ENCODE measurements at places on chromosomes 1 and 21. TPM values are rescaled to one million over a fixed set of nuclear protein-coding genes. Genes with fewer than 3 reads are reported as not detected.

GRCh38 chr1:10905841-10906655 lies 106.4 kb upstream of the TARDBP start:
- H3K27me3 ChIP-seq: peaks cover 8% of the 10 kb centered on the region
- H3K36me3 ChIP-seq: no peaks in the 10 kb centered on the region
- H3K4me3 ChIP-seq: no peak overlapping the region
- H3K27ac ChIP-seq: no peak overlapping the region
- DNase-seq: no peak

DNA sequence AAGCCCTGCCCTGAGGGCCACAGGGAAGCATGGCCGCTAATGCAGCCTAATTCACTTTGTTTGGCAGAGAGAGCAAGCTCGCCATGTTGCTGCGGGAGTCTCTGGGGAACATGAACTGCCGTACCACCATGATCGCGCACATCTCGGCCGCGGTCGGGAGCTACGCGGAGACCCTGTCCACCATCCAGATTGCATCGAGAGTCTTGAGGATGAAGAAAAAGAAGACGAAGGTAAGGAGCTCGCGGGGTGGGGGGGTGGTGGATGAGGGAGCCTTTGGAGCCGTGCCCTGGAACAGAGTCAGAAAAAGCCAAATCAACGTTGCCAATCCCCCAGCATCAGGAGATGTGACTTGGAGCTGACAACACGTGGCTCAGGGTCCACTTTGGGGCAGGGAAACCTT lies 529.4 kb downstream of the KIF26B start:
- no peaks in the 10 kb centered on the region for H3K27me3 ChIP-seq
- H3K4me3 ChIP-seq: no peak overlapping the region
- H3K36me3 ChIP-seq: no peaks in the 10 kb centered on the region

Gene FAM163A
- total RNA-seq: not detected

DNA sequence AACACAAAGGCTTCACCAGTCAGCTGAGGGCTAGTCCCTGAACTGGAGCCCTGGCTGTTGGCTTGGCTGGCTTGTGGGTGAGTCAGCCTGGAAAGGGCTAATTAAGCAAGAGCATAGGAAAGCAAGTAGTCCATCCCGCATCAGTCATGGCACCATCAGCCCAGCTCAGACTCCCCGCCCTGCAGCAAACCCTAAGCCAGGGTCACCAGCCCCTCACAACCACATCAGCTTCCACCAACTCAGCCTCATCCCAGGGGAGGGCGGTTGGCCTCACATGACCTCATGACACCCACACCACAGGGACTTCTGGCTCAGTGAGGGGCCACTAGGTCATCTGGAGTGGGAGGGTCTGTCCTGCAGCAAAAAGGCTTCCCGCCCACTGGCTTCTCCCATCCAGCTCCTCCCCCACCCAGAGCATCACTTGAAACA lies 7.0 kb upstream of the SPATC1L start:
- H3K27ac ChIP-seq: no peak overlapping the region
- DNase-seq: no peak
- no peaks in the 10 kb centered on the region for H3K4me1 ChIP-seq
- H3K27me3 ChIP-seq: no peaks in the 10 kb centered on the region

Gene PRMT2
- total RNA-seq: 110 TPM

GRCh38 chr21:41283211-41283818 lies 33.3 kb upstream of the FAM3B start:
- no peak overlapping the region for H3K27ac ChIP-seq
- DNase-seq: peak; percentile 72
- peaks cover 14% of the 10 kb centered on the region for H3K27me3 ChIP-seq
- no peaks in the 10 kb centered on the region for H3K4me1 ChIP-seq
- H3K36me3 ChIP-seq: no peaks in the 10 kb centered on the region
- no peak overlapping the region for H3K4me3 ChIP-seq

Gene RC3H1
- 28.1 TPM for total RNA-seq

GRCh38 chr1:30315185-30315960 lies 408.0 kb downstream of the MATN1 start:
- H3K27me3 ChIP-seq: no peaks in the 10 kb centered on the region
- no peak overlapping the region for H3K4me3 ChIP-seq
- no peaks in the 10 kb centered on the region for H3K36me3 ChIP-seq
- no peak for DNase-seq
- no peaks in the 10 kb centered on the region for H3K4me1 ChIP-seq

DNA sequence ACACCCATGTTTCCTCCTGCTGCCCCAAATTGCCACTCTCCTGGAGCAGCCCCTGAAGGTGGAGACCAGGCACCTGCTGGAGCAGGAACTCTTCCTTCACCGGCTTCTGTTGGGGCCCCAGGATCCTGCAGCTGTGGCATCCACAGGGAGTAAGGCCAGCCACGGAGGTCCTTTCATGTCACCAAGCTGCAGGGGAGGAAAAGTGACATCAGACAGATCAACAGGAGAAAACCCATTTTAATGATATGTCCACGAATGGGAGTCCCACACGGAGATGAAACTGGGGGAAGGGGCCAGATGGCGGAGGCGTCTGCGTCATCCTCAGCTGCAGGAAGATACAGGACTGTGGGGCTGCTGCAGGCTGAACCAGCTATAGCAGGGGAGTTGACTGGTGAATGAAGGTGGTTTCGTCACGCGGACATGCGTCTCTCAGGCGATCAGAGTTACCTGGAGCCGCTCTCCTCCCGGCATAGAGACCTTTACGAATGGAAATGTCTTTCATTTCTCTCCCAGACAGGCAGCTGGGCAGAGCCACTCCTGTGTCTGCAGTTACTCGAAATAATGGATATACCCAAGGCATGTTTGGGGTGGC lies 9.9 kb downstream of the TP73 start:
- no peaks in the 10 kb centered on the region for H3K36me3 ChIP-seq
- H3K4me3 ChIP-seq: no peak overlapping the region
- DNase-seq: no peak
- H3K27me3 ChIP-seq: peaks cover 5% of the 10 kb centered on the region

GRCh38 chr1:33074193-33074945 lies 6.6 kb upstream of the AZIN2 start:
- peaks cover 12% of the 10 kb centered on the region for H3K4me1 ChIP-seq
- no peak overlapping the region for H3K4me3 ChIP-seq
- H3K27me3 ChIP-seq: peaks cover 12% of the 10 kb centered on the region
- no peak overlapping the region for H3K27ac ChIP-seq

Gene FGR
- 0.21 TPM for total RNA-seq

- no peaks in the 10 kb centered on the region for H3K36me3 ChIP-seq
- no peaks in the 10 kb centered on the region for H3K4me1 ChIP-seq
- no peak for DNase-seq
- peaks cover 4% of the 10 kb centered on the region for H3K27me3 ChIP-seq
Observed at GRCh38 chr1:67956116-67956515, 94.3 kb downstream of the DIRAS3 start.

DNA sequence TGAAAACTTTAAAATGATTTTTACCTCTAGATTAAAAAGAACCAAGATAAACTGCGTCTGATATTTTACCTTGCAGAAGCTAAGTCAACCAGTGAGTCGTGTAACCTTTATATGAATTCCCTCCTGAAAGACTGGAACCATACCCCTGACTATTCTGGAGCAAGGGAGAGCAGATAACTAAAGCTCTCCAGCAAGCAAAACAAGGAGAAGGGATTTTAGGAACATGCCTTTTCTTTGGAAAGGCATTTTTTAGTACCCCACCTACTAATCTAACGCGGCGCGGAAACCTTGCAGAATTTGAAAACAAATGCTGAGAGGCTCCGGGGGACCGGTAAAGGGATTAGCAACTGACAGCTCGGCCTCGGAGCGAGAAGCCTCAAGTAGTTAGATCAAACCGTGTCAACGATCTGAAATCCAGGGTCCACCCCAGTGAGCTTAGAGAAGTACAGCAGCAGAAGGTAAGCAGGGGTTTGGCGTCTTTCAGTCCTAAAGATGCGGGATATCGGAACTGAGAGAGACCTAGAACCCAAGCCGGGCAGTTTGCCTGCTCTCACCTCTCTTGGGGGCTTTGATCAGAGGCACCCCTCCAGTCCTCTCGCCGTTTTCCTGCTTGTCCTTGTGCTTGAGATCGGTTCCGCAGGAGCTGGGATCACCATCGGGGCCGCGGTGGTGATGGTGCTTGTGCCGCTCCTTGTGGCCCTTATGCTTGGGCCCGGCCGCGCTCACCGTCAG lies 954 bp downstream of the RSBN1 start:
- peaks cover 32% of the 10 kb centered on the region for H3K4me1 ChIP-seq
- DNase-seq: peak; percentile 53

DNA sequence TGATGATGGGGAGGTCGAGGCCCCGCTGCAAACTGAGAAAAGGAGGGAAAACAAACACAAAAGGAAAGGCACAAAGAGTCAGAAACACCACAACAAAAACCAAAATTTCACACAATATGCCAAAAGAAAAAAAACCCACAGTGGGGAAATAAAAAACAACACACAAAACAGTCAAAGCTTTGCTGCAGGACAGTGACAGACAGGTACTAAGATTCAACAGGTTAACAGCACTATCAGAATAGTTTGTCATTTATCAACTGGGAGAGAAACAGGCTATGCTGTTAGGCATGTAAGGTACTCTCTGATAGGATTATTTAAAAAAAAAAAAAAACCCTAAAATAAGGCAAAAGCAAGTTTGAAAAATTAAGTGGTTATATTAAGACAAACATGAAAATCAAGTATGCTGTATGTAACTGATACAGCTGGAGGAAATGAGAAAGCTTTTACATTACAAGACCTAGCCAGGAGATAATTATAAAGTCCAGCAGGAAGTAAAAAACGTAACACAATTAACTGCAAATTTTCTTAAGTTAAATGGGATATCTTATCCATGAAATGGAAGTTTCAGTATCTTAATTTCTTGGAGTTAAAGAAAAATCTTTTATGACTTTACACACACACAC lies 179.0 kb downstream of the EIF4G3 start:
- peaks cover 13% of the 10 kb centered on the region for H3K4me1 ChIP-seq
- peaks cover 13% of the 10 kb centered on the region for H3K36me3 ChIP-seq
- H3K27me3 ChIP-seq: no peaks in the 10 kb centered on the region

- no peak for DNase-seq
- no peaks in the 10 kb centered on the region for H3K36me3 ChIP-seq
- no peaks in the 10 kb centered on the region for H3K4me1 ChIP-seq
- H3K27me3 ChIP-seq: no peaks in the 10 kb centered on the region
- no peak overlapping the region for H3K4me3 ChIP-seq
- no peak overlapping the region for H3K27ac ChIP-seq
Observed at GRCh38 chr21:27406300-27407009, 439.6 kb upstream of the ADAMTS5 start.

- no peak overlapping the region for H3K27ac ChIP-seq
- no peaks in the 10 kb centered on the region for H3K27me3 ChIP-seq
- no peaks in the 10 kb centered on the region for H3K36me3 ChIP-seq
- no peak overlapping the region for H3K4me3 ChIP-seq
- DNase-seq: no peak
Observed at GRCh38 chr1:37052120-37052519, 17.8 kb upstream of the GRIK3 start.

GRCh38 chr1:178048426-178048825 lies 45.5 kb upstream of the RASAL2 start:
- no peak overlapping the region for H3K4me3 ChIP-seq
- no peaks in the 10 kb centered on the region for H3K4me1 ChIP-seq
- H3K36me3 ChIP-seq: no peaks in the 10 kb centered on the region
- no peak for DNase-seq

Data from activated CD8-positive, alpha-beta T cell treated with anti-CD3 and anti-CD28 coated beads, Interleukin-2, amount 10 ng/mL, durations not matched to agents 7 days and 5 days (primary cell).